ENCODE measurements at places on chromosomes 11 and 22.

DNA sequence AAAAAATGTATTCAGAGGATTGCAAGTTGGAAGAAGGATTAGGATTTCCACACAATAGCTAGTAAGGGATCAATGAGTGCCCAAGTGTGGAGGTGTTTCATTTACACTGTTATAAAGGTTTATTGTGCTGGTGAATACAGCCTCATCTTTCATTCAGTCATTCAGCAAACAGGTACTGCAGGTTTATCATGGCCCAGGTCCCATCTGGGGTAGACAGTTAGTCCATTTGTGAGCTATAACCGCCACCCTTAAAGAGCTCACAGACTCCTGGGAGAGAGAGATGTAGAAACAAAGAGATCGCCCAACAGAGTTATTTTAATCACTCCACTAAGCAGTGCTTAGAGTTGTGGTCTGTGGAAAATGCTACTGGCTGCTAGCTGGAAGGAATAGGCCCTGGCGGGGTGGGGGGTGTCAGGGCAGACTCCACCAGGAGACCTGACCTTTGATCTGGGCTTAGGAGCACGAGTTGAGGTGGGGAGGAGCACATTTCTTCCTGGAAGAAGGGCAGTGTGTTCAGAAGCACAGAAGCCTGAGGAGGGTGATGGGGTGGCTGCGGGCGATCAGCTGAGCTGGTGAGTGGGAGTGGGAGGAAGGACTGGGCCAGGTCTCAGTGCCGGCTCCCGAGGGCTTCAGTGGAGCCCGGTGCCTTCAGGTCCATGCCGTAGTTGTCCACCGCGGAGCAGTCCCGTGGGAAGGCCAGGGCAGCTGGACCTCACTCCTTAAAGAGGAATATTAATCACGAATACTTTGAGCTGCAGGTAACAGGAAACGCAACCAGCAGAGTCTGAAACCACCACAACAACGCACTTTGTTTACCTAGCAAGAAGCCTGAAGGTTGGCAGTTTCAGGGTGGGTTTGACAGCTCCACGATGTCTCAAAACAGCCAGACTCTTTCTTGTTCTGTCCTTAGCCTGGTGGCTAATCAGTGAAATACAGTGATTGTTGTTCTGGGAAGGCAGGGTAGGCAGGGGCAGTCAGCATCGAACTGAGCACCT is 11.2 kb downstream of the TOM1 start:
- DNase-seq = no peak

GRCh38 chr11:95977534-95978174 is 53.7 kb upstream of the MTMR2 start:
- DNase-seq = no peak

DNA sequence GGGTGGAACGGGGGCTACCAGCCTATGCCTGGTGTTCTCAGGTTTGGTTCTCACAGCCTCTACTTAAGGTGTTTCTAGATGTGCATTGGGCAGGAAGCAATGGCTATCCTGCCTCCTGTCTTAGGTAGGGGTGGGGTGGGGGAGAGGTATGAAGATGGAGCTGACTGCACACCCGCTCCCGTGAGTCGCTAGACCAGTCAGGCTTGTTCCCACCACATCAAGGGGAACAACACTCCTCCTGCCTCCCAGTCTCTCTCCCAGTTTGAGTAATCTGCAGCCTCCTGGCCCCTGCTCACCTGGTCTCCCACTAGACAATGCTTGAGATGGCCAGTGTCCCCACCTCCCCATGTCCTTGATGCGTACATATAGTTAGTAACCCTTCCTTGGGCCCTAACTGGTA is 79.3 kb upstream of the TENM4 start:
- DNase-seq = no peak

GRCh38 chr11:73716153-73717056 is 44.5 kb downstream of the RAB6A start:
- DNase-seq = no peak

GRCh38 chr11:117144477-117145392 is 648 bp downstream of the PAFAH1B2 start:
- no peak for DNase-seq

DNA sequence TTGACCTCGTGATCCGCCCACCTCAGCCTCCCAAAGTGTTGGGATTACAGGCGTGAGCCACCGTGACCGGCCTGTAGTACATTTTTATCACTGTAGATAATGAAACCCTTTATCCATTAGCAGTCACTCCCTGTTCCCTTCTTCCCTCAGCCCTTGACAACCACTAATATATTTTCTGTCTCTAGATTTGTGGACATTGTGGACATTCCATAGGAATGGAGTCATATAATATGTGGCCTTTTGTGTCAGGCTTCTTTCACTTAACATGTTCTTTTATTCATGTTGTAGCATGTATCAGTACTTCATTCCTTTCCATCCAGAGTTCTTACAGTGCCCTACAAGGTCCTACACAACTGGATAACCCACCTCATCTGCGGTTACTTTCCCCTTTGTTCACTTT is 30.5 kb downstream of the RRM1 start:
- no peak for DNase-seq

DNA sequence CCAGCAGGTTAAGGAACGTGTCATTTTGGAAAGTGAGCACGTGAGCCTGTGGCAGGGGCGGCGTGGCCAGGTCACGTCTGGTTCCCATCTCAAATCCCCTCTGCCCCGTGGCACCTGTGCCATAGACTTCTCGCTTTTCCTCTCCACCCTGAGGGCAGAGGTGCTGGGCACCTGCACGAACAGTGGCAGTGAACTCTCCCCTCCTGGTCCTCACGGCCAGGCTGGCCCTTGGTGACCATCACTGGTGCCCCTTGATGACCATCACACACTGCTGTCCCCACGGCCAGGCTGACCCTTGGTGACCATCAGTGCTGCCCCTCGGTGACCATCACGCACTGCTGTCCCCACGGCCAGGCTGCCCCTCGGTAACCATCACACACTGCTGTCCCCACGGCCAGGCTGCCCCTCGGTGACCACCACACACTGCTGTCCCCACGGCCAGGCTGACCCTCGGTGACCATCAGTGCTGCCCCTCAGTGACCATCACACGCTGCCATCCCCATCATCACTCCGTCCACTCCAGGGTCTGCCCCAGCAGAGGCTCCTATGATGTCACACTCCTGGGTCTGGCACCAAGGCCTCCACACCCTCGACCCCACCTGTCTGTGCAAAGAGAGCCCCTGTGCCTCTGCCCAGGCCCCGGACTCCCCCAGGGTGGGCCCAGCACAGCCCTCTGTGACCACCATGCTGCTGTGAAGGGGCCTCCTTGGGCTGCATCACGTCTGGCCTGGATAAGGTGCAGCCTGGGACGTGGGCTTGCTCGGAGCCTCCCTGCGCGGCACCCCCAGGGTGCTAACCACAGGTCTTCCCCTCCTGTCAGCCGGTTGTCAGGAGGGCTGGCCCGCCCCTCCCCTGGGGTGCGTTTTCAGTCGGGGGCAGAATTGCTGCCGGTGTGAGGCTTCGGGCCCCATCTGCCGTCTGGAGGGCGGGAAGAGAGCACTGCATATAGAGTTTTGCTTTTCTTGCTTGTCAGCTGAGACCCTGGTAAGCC is 738.6 kb downstream of the BRD1 start:
- DNase-seq = no peak

DNA sequence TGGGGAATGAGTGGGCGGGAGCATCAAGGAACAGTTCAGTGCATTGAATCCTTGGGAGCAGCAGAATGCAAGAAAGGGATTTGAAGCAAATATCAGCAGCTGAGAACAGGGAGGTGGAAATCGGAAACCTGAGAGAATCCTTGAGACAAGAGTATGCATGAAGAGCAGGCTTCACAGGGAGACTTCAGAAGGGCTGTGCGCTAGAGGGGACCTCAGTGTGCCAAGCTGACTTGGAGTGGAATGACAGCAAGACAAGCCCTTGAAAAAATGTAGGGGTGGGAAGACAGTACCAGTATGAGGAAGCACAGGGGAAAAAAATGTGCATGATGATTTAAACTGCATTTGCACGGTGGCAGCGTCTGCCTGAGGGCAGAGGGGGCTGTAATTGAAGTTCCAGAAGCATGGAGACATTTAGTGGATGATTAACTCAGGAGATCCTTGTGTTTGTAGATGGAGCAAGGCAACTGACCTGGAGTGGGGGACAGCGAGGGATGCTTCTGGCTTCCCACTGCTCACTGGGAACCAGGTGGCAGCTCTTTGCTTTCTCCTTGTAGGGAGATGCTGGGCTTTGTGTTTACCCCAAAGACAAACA is 204.9 kb upstream of the PLET1 start:
- no peak for DNase-seq

GRCh38 chr11:13355191-13355590 is 77.6 kb downstream of the BMAL1 start:
- DNase-seq = no peak

DNA sequence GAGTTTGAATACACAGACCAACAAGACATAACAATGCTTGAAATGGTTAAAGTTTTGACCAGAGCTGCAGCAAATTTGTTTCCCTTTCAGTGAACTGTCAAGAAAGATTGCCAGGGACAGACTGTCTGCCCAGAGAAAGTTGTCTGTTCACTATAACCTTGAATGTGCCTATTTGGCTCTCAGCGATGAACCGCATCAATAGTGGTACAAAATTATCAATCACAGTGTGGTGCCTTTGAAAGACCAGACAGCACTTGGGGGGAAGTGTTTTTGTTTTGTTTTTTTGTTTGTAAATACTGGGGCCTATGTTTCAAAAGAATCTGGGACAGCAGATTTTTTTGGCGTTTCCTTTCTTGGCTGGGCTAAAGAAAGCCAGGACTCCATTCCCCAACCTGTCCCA is 123.1 kb downstream of the CD44 start:
- DNase-seq = no peak

GRCh38 chr22:30945653-30946052 is 22.9 kb downstream of the MORC2 start:
- no peak for DNase-seq
